Right hindlimb (tissue), 1 donor: ENCODE measurements at places on chromosomes 12 and 14.
A peak's percentile ranks its signal among the peaks of the same experiment; 100 is the strongest.

GRCh38 chr12:69118516-69118915, 120.9 kb upstream of the CPSF6 start:
- no peak for DNase-seq

DNA sequence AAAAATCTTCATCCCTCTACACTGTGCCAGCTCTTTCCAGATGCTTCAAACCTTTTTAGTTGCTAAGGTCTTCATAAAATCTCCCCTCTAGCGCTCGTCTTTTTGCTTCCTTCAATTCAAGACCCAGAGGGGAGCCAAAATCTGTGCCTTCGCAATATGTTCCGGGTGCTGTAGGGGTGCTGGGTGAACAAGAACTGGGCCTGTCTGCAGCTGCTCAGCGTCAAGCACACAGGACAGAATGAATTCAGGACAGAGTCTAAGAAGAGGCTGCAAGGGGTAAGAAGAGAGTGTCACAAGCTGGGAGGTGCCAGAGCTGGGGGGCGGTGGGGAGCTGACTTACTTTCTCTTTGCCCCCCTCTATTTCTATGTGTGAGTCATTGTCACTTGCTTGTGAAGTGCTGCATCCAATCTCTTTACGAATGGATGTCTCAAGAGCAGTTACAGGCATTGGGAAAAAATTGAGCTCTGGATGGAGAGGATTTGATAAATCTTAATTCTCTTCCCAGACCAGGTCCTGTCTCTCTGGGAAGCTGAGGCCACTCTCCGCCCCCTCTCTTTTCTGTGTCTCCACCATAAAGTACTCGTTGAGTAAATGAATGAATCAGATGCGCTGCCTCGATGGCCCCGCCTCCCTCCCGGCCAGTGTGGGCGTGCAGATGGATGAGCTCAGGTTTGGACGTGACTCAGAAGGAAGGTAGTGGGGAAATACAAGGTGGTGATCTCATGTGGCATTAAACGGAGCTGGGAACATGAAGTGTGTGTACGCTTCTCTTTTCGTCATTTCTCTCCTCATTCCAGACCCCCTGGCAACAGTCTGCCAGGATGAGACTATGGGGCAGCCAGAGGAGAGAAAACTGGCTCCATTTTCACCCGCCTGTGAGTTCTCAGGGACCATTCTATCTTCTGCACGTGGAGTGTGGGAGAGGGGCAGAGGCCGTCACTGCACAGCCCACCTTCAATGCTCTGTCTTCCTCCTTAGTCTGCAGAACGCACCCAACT, 91.3 kb downstream of the TSPAN9 start:
- peak; percentile 69 for DNase-seq

DNA sequence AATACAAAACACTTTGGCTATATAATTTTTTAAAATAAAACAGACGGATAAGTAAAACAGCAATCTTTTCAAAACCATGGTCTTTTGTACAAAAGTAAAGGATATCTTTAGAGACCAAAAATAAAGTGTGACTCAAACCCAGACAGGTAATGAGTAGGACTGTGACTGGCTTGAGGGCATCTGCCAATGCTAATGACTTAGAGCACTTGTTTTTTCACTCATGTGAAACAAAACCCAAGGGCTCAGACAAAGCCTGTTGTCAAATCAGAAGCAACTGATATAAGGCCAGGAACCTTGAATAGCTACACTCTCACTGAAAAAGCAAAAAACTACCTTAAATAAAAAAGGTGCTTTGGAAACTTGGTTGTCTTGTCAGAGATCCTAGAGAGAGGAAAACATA, 357.4 kb downstream of the TMEM117 start:
- DNase-seq = no peak

DNA sequence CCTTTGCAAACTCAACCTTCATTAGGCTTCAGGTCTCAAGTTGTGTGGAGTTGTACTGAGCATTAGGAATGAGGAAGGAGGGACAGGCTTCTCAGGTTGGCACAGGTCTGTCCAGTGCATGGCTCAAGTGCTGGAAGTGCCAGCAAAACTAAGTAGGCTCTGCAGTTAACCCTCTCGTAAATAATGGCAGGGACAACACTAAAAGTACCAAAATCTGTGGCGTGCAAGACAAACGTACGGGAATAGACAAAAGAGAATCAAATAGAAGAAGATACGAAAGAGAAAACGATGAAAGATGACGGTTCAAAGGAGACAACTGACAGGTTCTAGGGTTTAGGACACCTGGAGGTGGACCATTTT, 612 bp downstream of the TRAPPC6B start:
- DNase-seq = peak; percentile 30

DNA sequence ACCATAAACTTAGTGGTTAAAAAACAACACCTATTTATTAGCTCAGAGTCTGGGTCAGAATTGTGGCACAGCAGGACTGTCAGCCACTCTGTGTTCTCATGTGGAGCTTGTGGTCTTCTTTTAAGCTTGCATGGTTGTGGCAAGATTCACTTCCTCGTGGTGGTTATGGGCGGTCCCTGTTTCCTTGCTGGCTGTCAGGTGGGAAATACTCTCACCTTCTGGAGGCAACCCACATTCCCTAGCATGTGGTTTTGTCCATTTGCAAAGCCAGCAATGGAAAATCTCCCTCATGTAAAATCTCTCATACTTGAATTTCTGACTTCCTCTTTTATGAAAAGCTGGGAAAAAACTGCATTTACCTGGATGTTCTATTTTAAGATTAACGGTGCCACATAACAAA, 229.8 kb downstream of the ALX1 start:
- no peak for DNase-seq

DNA sequence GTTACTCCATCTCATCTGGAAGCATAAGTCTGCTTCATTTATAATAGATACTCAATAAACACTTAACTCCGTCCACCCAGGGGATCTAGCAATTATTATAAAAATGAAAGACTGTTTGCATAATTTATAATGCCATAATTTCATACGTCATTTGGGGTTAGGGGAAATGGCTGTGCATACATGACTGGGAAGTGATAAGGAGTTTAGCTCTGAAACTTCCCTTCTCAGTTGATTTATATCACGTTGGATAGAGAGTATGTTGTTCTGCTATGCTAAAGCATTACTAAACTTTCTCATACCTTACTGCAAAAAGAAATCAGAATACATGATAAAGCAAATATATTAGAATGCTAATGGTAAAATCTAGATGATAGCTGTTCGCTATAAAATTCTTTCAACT, 90.4 kb upstream of the DYNC1H1 start:
- no peak for DNase-seq

GRCh38 chr14:74605531-74606223, 6.4 kb downstream of the LTBP2 start:
- no peak for DNase-seq

DNA sequence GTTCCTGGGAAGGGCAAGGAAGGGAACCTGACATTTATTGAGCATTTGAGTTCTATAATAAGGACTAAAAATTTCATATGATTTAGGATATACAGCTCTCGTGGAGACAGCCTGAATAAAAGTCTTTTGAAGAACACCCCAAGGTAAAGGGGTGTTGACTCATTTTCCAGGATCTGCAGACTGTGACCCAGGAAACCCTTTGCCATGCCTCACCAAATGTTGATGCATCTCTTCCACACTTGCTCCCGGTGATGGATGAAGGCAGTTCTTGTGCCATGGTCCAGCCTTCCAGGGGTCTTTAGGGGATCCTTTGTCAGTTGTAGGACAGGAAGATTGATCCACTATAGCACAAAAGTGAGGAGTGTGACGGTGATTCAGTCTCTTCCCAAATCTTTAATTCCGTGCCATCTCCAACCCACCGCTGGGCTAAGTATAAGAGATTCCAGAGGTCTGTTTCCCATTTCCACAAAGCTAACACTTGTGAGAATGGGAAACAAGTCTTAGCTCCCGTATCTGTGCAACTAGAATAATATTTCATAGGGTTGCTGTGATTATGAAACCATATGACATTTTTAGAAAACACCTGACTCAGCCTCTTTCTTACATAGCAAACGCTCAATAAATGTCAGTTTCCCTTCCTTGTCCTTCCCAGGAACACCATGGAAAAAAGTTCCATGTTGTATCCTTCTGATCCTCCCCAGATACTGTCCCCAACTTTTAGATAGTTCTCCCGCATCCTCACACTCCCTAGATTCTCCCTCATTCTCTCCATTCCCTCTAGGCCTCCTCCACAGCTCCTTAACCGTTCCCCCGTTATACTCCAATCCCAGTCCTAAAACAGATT, 836 bp downstream of the AAAS start:
- no peak for DNase-seq

DNA sequence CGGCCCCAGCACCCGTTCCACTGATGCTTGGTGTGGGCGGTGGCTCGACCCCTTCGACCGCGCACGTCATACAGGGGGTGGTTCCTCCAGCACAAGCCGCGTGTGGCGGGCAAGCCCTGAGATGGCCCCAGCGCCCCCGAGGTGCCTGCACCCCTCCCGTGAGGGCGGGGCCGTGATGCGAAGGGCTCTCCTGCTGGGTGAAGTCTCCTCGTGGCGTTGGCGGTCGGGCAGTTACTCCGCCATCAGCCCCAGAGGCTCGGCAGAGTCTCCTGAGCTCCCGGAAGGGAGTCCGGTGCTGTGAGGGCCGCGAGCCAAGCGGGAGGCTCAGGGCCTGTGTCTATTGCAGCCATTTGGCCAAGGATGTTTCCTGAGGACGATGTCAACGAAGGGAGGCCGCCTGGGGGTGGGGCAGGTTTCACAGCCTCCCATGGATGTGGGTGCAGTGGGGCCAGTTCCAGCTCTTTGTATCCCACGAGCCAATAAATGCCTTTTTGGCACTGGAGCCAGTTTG, 78.1 kb upstream of the GALNT9 start:
- DNase-seq = no peak

- DNase-seq = no peak
Observed at GRCh38 chr12:124778411-124778810, 85.3 kb downstream of the SCARB1 start.

- no peak for DNase-seq
Observed at GRCh38 chr12:65277994-65278575, 398 bp upstream of the MSRB3 start.

- no peak for DNase-seq
Observed at GRCh38 chr12:76337583-76337982, 10.6 kb downstream of the BBS10 start.

DNA sequence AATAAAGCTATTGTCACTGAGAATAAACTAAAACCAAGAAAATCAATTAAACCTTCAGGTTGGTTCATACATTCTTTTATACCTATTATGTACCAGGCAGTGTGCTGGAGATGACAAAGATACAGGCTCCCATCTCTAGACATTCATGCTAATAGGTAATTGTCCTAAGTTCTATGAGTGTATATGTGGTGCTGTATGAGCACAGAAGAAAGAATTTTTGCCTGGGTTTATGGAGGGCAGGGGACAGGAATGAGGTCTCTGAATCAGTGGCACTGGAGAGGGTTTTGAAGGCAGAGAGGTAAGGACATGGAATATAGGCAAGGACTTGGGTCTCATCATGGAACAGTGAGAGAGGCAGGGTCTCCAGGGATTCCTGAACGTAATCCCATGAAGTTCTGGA, 38.7 kb downstream of the MAP1LC3B2 start:
- no peak for DNase-seq

GRCh38 chr14:104689881-104690711, 678 bp downstream of the INF2 start:
- no peak for DNase-seq

DNA sequence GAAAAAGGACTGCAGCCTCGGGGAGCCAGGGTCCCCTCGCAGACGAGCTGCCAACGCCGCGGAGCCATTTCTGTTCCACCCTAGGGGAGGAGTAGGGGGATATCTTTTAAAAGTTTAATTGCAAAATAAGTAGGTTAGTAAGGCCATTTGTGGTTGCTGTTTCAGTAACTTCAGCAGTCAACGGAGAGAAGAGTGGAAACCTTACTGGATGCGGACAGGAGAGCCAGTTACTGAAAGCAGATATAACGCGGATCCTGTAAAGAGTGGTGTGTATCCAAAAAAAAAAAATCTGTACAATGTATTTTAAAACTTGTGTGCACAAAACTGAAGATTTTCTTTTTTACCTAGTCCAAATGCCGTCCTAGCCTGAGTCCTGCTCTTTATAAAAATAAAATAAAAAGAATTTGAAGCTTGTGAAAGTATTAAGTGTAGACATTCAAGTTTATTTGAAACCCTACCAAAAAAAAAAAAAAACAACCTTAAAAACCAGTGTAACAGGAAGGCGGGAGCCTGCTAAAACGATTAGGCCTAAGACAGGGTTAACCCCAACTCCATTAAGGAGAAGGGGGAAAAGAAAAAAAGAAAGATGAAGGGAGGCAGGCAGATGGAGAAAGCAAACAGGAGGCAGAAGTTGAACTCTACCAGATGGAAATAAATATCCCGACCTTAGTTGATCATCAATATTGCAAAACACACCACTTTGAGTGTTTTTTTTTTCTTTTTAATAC, 1.0 kb upstream of the BTG1 start:
- DNase-seq = no peak

- DNase-seq = peak; percentile 56
Observed at GRCh38 chr14:49173765-49174373, 412.3 kb downstream of the RPS29 start.

DNA sequence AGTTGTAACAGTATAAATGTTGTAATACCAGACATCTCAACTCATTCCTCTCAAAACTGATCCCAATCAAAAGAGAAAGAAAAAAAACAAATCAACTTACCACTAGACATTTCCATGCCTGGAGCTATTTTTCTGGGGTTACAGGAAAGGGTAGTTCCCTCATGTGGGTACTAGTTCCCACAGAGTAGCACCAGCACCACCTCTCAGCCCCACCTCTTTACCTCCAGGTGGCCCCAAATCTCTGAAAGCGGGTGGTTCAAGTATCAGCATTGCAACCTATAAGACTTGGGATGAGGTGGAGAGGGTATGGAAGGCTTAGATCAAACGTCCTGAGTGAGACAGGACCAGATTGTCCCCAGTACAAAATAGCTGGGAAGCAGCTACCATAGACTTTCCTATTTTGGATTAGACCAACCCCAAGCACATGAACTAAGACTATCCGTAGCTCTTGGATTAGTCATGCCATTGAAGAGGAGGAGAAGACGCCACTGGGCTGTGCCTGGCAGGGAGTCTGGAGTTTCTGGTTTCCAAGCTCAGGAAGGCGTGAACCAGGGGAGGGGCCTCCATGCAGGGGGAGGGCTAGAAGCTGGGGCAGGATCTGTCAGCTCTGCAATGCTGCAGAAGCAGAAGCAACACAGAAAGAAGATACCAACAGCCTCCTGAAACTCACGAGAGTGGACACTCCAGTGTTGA, at the start of gene SLC39A2:
Gene SLC39A2 (plus strand): TSS at position 620 of the 693 bp plus-strand sequence. CDS start 154 bp downstream, outside the sequence.
- no peak for DNase-seq

- DNase-seq = no peak
Observed at GRCh38 chr14:24133735-24134134, 2.3 kb upstream of the PSME1 start.

DNA sequence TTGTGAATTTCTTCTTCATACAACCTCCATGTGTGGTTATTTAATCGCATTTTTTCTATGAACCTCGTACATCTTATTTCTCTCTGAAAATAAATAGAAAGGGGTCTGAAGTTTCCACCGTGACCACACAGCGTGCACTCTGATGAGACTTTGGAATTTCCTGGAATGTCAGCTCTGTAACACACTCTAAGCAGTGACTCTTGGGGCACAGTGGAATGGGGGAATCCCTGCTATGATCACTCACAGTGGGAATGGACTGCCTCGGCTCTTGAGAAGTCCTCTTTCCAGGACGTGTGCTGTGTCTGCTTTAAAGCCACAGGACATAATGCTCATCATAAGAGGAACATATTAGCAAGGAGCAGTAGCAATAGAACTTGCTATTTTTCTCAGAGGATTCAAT, 416.2 kb downstream of the EGLN3 start:
- no peak for DNase-seq
